Activated CD4-positive, CD25-positive, alpha-beta regulatory T cell (primary cell): ENCODE measurements at places on chromosomes 11 and 22.

GRCh38 chr11:123798513-123799252, 7.5 kb downstream of the OR6M1 start:
- no peak for DNase-seq

GRCh38 chr22:39529487-39529851, 3.1 kb downstream of the RPS19BP1 start:
- DNase-seq, result no peak

GRCh38 chr11:11620921-11621572, 758 bp downstream of the GALNT18 start:
- DNase-seq, result no peak

DNA sequence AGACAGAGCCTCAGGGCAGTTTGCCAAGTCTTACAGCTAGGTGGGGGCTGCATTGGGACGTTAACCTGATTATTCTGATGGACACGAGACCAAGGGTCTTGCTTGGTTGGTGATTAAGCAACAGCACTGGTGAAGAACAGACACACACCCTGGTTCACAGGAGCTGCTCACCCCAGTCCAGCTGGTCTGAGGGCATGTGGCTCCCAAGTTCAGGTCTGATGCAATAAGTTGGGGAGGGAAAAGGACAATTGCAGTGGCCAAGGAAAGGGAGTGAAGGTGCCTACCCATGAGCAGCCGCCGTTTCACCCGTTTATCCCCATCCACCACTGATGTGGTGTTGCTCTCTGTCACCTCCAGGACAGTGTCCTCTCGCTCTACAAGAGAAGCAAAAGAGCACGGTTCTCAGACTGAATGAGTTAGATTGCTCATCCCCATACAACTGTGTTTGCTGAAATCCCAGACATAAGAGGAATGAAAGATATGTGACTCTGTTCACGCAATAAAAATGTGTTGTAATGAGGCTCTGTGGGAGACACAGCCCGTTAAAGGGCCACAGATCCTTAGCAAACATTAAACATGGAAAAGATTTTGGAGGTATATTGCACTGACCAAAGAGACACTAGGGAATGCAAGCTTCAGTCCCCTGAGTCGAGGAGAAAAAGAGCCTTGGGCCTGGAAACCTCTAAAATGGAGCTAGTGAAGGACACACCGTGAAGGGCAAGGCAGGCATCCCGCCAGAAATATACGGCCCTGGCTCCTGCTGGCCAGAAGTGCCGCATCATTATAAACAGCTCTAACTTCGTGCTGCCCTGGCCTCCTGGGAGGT, 25.6 kb downstream of the SCUBE2 start:
- no peak for DNase-seq

GRCh38 chr22:17120281-17120680, 879 bp downstream of the TMEM121B start:
- no peak for DNase-seq

DNA sequence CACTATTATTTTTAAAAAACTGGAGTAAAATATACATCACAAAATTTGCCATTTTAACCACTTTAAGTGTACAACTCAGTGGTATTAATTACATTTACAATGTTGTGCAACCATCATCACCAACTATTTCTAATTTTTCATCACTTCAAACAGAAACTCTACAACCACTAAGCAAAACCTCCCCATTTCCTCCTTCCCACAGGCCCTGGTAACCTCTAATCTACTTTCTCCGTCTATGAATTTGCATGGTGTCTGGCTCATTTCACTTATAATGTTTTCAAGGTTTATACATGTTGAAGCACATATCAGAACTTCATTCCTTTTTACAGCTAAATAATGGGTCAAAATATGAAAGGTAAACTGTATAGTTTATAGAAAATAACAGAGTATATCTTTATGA, 24.4 kb downstream of the DDI1 start:
- no peak for DNase-seq

DNA sequence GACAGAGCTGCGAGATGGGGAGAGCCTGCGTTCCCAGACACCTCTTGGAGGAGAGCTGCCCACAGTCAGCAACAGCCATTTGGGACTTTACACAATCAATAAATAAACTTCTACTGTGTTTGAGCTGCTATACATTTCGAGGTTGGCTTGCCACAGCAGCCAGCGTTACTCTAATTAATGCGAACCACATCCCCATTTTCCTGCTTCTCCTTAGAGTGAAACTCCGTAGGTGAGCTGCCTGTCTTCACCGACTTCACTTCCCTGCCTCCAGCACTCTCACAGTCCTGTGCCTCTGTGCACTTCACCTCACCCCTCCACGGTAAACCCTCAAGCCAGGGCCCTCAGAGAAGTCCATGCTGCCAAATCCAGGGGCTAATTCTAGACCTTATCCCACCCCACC, 5.9 kb upstream of the SLC22A12 start:
- no peak for DNase-seq

DNA sequence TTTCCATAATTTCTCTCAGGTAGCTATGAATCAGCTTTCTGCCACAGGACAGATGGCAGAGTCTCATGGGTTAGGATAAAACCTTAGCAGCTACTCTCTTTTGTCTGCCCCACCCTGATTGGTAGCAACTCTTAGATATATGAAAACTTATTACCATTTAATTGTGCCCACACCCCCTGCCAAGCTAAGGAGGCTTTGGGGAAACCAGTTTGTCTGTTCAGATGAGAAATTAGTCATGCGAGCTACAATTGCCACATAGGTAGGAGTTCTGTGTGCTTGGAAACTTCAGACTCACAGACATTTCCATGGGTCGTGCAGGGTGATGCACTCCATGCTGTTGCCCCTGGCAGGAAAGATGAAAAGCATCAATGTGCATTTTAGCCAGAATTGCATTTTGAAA, 39.9 kb downstream of the CD44 start:
- no peak for DNase-seq

DNA sequence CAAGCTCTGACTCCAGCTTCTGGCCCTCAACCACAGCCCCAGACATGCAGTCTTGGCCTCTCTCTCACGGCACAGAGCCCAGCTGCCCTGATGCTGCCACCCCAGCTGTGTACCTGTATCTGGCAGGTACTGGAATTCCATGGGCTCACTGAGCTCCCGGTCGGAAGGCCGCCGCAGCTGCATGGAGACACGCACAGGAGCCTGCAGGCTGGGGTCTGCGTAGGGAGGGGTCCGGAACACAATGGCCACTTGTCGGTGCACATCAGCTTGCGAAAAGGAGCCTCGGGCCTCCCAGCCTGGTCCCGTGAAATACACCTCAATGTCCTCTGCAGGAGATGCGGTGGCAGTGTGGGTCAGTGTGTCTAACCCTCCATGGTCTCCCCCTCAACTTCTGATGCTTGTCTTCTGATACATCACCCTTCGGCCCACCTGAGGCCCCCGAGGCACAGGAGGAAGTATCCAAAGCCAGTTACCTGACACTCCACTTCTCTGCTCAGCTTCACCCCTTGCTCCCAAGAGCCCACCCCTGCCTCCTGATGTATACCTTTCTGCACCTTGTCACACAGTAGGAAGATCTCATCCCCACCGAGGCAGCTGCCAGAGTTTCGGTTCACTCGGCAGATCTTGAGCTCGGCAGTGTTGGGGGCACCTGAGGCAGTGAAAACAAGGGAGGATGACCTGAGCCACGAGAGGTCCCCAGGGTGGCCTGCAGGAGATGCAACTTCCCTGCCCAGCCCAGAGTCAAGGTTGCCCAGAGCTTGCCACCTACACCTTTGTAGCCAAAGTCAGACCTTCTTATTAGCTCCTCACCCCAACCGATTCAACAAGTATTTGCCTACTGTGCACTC, 4.3 kb downstream of the RELA start:
- no peak for DNase-seq

DNA sequence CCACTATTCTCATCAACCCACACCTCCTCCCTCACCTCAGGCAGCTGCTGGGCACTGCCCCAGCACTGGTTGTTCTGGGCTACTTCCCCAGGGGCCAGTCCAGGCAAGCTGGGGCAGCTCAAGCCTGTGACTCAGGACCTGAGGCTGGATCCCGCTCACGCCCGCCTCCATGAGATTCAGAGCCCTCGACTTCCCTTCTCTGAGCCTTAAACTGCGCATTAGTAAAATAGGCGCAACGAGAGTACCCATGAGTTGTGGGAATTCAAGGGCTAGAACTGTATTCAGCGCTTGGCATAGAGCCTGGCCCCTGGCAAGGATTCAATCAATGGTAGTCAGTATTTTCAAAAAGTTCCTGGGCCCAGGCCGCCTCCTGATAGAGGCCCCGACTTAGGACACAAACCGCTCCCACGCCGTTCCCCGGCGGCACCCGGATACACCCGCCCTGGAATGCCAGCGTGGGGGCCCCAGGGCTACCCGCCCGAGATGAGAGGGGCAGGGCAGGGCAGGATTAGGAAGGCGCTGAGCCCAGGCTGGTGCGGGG, 723 bp upstream of the CD82 start:
- DNase-seq, result no peak

GRCh38 chr11:118524356-118524755, 2.9 kb upstream of the TTC36 start:
- no peak for DNase-seq

GRCh38 chr11:131108760-131109159, 192.5 kb upstream of the SNX19 start:
- DNase-seq, result no peak

DNA sequence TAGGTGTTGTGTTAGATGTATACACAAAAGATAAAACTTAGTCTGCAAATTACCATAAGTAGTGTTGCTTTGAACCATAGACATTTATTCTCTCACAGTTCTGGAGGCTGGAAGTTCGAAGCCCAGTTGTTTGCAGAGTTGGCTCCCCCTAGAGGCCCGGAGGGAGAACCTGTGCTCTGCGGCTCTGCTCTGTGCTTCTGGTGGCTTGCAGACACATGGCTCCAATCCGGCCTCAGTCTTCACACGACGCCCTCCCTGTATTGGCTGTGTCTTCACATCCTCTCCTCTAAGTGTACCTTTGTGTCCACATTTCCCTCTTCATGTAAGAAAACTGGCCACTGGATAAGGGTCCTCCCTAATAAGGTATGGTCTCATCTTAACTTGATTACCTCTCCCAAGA, 128.4 kb downstream of the OPCML start:
- no peak for DNase-seq

DNA sequence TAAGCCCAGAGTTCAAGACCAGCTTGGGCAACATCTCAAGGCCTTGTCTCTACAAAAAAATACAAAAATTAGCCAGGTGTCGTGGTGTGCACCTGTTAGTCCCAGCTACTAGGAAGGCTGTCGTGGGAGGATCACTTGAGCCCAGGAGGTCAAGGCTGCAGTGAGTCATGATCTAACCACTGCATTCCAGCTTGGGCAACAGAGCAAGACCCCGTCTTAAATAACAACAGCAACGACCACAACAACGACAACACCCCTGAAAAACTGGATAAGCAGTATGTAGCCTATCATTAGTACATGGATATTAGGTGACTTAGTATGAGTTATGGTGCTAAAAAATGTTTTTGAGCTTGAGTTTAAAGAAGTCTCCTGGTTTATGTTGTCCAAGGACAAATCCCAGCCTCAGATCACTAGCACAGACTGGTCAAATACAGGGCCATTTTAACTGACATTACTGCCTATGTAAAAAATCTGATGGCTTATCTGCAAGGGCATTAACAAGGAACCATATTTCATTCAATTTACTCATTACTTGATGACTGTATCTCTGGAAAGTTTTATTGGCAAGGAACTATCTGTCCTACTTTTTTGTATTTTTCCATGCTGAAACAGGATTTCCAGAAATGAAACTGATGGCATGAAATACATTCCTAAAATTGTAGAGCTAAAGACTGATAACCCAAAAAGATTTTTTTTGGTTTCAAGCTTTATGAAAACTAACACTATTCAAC, 23.4 kb downstream of the C2CD3 start:
- no peak for DNase-seq

DNA sequence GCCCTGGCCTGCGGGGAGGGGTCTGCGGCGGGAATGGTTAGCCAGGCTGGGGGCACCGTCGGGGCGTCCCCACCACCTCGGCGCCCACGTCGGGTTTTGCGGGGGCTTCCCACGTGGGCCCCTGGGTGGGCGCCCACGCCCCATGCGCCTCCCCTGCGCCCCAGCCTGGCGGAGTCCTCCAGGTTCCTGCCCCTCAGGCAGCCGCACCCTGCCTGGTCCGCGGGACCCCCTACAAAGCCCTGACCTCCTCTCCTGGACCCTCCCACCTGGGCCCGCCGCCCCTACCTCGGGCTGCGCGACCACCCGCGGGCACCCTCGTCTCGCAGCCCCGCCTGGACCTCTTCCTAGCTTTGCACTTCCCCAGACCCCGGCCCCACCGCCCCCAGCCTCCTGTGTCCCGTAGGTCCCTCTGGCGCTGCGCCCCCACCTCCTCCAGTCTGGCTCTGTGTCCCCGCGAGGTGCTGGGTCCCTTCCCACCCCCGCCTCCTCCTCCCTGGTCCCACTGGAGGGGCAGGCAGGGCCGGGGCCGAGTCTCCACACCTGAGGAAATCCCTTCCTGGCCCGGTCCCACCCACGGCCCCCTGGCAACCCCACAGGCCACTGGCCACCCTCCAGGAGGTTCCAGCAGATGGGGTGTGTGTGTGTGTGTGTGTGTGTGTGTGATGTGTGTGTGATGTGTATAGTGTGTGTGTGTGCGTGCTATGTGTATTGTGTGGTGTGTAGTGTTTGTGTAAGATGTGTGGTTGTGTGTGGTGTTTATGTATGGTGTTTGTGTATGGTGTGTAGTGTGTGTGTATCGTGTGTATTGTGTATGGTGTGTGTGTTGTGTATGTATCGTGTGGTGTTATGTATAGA, 11.8 kb downstream of the PIM3 start:
- no peak for DNase-seq

DNA sequence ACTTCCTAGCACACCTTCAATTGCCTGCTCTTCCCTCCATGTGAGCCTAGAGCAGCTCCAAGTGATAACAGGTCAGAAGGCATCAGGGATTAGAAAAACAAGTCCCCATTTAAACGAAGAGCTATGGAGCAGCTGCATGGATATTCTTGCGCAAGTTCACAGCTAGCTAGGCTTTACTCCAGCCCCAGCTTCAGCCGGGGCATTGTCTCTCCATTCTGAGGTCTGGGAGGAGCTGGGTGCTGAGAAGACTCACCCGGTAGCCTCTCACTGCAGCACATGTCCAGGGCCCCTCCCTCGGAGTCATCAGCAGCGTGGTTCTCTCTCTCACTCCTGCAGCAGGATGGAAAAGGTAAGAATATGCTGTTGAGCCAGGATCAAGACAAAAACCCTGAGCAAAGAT, 26.0 kb downstream of the PTPN5 start:
- DNase-seq, result no peak
